GM12878 (cell line): ENCODE measurements at places on chromosomes 3 and 15. TPM values are rescaled to one million over a fixed set of nuclear protein-coding genes. Genes with fewer than 3 reads are reported as not detected.

NXPE3 gene
- total RNA-seq: 6.4 and 6.9 TPM in 2 replicates

CSPG4 gene
- 2.0 and 2.2 TPM in 2 replicates for total RNA-seq

CDHR4 gene
- total RNA-seq: not detected in 2 replicates

CCDC191 gene
- 1.5 and 1.7 TPM in 2 replicates for total RNA-seq

SENP5 gene
- 22.5 and 24.8 TPM in 2 replicates for total RNA-seq

SYNPR gene
- not detected in 2 replicates for total RNA-seq

GOLGA6B gene
- not detected in 2 replicates for total RNA-seq

CLDN18 gene
- total RNA-seq: 0.26 and 0.32 TPM in 2 replicates

CTXN2 gene
- not detected in 2 replicates for total RNA-seq

RPSA gene
- total RNA-seq: 3,010 and 3,122 TPM in 2 replicates

SGO1 gene
- 16.5 and 21.2 TPM in 2 replicates for total RNA-seq

XCR1 gene
- total RNA-seq: 0.13 and 0.26 TPM in 2 replicates

KNG1 gene
- total RNA-seq: 0.21 and 0.24 TPM in 2 replicates
